GDM1 (cell line): ENCODE measurements at places on chromosomes 13 and 19.

DNA sequence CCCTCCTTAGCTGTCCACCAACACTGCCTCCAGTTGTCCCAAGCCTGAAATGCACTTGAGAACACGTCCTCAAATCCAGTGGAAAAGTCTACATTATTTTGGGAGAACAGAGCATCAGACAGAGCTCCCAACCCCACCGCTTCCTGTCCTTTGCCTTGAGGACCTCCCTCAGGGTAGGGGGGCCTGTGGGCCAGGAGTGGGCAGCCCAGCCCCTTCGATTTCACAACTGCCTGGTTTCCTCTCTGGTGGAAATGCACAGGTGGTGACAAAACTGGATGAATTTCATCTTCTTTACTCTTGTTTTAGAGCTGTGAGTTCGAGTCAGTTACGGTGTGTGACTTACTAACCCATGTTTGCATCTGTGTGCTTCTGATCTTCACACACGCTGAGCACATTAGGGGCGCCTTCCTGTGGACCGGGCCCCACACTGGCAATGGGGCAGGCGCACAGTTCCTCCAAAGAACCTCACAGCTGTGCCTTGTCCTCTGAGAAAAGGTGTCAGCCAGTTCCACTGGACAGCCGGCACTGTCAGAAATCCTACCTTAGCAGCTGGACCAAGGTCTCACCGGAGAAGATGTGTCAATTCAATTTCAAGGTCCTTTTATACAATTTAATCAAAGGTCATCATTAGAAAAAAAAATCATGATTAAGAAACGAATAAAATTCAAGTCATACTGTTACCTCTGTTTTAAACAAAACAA lies 80.2 kb downstream of the IRS2 start:
- DNase-seq, result no peak

DNA sequence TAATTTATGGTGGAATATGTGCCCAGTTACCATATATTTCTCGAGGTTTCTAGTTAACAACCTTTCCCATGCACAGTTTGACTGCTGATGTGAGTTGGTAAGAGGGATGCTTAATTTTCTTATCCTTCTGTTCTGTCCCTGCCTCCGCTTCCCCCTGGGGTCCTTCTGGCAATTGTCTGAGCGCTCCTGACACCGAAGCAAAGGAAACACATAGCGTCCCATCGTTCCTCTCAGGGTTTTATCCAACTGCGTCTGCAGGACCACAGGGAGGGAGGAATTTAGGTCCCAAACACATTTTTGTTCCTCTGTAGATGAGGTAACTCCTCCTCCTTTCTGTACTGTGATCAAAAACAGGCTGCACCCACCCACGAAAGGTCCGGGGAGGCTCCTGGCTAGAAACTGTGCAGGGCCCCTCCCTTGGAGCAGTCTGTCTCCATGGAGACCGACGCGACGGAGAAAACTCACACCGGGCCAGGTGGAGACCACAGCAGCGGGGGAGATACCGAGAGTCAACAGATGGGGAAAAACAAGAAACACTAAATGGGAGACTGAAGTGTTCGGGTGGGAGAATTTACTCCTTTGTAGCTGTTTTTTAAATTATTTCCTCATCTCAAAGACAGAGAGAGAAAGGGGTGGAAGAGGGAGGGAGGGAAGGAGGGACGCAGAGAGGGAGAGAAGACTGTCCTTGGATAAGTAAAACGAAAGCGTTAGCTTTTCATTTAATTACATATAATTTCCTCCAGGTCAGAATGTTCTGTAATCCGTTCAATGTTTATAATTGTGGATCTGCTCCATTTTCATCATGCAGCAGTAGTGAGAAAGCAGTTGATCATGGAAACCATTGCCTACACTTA lies 191.8 kb upstream of the NBEA start:
- no peak for DNase-seq

DNA sequence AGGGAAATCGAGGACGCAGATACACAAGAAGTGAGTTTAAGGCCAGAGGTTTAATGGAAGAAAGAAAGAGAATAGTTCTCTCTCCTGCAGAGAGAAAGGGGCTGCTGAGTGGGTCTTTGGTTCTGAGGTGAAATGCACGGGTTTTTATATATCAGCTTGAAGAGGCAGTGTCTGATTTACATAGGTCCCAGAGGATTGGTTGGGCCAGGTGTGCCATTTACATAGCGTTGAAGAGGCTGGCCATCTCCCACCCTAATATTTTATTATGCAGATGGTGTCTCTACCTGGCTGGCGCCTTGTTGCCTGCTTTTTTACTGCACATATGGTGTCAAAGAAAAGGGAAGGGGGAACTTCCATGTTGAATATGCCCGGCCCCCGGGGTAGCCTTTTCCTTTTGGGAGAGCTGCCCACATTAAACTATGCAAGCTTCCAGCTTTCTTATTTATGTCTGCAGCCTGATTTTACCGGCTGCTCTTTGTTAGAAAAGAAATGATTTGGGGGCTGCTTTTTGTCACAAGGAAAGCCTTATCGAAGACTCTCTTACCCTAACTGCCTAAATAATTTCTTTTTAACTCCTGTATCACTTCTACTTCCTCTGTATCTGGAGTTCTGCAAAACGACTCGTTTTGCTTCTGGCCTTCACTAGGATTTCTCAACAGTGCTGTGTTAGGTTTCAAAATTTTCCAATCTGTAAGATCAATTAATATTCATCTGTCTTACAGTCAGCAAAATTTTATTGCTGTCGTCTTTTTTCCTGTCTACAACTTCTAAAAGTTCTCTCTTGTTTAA lies 268.5 kb downstream of the B3GLCT start:
- no peak for DNase-seq

GRCh38 chr19:29088761-29089160 lies 124.2 kb downstream of the UQCRFS1 start:
- DNase-seq, result no peak

- peak; percentile 18 for DNase-seq
Observed at GRCh38 chr19:45187421-45188100, 9.0 kb downstream of the BLOC1S3 start.

DNA sequence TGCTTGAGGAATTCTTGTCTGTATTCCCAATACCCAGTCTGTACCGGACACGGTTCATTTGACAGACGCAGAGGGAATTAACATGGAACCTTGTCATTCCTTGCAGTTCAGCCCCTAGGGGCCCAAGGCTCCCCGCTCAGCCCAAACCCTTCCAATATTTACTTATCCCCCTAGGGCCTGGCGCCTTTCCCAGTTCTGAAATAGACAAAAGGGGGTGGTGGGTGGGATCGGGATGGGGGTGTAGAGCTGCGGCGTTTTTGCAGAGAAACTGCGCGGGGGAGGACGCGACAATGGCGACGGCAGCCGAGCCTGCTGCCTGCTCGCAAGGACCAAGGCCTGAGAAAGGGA lies 583 bp downstream of the AKAP8L start:
- no peak for DNase-seq

DNA sequence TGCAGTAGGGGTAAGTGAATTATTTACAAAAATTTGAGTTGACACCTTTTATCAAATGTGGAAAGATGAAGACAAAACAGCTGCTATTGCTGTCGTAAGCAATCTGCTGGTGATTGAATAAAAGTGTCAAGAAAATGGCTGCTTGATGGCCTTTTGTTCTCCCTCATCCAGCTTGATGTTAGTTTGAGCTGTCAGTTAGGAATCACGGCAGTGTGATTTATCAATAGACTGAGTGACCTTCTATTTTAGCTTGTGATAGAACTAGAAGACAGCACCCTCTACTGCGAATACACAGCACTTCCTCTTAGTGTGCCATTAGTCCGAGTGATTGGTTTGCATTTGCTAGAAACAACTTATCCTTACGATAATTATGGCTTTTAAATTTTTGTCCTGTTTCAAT lies 76.3 kb downstream of the MZT1 start:
- no peak for DNase-seq

DNA sequence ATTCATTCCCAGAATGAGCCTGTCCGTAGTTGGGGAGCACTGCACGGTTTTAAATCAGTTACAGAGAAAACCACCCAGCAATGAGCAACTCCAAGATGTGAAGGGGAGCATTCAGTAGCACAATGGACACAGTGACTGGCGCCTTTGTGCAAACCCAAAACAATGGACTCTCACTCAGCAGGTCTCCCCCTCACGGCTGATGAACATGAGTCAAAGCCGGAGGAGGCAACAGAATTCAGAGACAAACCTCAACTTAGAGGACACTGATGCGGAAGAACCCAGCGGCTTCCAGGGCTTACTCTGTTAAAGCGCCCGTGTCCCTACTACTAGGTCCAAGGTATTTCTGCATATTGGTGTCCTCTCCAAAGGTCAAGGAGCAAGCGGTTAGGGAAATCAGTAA lies 17.7 kb downstream of the PLEKHF1 start:
- no peak for DNase-seq

DNA sequence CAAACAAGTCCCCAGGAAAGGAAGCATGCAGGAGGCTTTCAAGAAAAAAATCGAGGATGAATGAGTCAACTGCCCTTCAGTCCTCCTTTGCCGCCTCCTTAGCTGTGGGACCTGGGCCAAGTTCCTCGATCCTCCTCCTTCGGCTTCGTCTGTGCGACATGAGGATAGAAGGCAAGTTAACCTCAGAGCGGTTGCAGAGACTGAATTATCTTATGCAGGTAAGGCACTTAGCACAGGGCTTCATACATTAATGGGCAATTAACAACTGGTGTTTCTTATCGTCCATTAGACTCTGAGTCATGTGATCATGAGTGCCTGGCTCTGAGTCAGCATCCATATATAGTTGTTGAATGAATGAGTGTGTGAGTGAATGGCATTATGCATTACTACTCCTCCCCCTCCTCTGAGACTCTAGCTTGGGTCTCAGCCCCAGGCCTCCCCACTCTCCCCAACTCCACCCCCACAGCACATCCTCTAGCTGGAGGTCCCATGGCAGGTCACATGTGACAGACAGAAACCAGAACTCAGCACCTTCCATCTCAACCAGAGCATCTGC lies 1.6 kb upstream of the TTC9B start:
- DNase-seq, result no peak

DNA sequence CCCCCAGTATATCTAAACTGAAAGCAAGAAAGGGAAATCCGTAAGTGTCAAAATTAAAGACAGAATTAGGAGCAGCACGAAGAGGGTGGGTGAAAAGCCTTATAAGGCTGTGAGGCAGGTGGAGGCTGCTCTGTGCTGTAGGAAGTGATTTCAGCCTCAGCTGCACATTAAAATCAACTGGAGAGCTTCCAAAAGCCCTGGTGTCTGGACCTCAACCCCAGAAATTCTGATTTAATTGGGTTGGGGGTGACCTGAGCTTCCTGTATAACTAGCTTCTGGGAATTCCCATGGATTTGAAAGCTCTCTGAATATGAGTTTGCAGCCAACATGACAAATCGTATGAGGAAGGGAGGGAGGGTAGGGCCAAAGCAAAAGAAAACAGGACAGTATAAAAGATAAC lies 242.4 kb upstream of the TMTC4 start:
- no peak for DNase-seq

DNA sequence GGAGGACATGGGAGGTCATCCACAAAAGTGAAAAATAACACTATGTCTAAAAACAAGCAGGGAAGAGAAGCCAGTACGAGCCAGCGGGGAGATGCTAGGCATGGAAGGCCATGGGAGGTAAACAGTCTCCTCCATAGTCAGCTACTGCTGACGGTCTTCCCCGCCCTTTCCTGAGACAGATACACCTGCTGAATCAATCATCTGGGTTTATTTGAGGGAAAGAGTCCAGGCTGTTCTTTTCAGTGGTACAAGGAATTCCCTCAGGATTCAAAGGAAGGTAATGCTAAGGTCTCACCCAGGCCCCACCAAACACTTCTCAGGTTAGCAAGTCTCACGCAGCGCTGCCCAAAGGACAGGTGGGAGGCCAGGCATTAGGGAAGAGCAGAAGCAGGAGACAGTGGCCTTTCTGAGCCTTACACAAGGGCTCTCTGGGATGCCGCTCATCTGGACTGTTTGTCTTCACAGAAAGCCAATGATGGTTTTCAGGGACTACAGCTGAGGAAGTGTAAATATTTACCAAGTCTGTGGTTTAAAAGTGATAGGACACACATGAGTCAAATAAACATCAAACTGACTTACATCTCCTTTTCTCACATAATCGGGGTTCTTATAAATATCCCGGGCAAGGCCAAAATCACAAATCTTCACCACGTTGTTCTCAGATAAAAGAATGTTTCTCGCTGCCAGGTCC lies 173.9 kb downstream of the FLT1 start:
- no peak for DNase-seq

- no peak for DNase-seq
Observed at GRCh38 chr13:50476577-50477285, 366.8 kb downstream of the DLEU7 start.

DNA sequence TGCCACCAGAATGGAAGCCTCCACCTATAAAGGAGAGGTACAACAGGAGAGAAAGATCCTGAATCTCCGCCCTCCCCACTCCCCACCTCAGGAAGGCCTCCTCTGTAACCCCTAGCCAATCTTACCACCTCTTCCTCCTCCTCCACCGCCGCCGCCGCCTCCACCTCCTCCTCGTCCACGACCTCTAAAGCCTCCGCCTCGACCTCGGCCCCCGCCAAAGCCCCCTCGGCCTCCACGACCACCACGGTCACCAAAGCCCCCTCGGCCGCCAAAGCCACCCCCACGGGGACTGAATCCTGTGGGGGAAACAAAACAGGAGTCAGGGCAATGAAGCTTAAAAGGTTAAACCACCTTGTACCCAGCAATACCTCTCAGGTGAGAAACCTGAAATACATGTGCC lies 5.7 kb downstream of the FBL start:
- DNase-seq, result no peak

GRCh38 chr19:46240693-46241092 lies 11.2 kb downstream of the IGFL1 start:
- DNase-seq, result no peak

GRCh38 chr19:17076543-17076991 lies 990 bp downstream of the MYO9B start:
- no peak for DNase-seq

GRCh38 chr13:97540696-97541095 lies 106.7 kb downstream of the RAP2A start:
- DNase-seq, result no peak

- DNase-seq, result no peak
Observed at GRCh38 chr19:10888421-10888866, 17.1 kb downstream of the CARM1 start.

- no peak for DNase-seq
Observed at GRCh38 chr13:77476456-77476855, 59.0 kb upstream of the SCEL start.

DNA sequence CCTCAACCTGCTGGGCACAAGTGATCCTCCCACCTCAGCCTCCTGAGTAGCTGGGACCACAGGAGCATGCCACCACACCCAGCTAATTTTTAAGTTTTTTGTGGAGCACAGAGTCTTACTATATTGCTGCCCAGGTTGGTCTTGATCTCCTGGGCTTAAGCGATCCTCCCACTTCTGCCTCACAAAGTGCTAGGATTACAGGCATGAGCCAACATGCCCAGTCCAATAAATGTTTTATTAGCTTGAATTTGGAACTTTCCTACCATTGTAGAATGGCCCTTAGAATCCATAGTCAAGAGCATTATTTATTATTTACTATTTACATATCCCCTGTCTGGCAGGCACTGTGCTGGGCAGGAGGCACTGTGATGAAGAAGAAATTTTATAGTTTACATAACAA lies 39.6 kb upstream of the CLDN10 start:
- no peak for DNase-seq

GRCh38 chr13:113947311-113948033 lies 26.4 kb downstream of the C13orf46 start:
- no peak for DNase-seq

GRCh38 chr19:4713384-4713951 lies 10.2 kb downstream of the DPP9 start:
- DNase-seq, result no peak

- DNase-seq, result no peak
Observed at GRCh38 chr19:21580818-21581217, 75.4 kb downstream of the ZNF429 start.
